Effector memory CD4-positive, alpha-beta T cell (primary cell): ENCODE measurements at places on chromosomes 6 and 20.

DNA sequence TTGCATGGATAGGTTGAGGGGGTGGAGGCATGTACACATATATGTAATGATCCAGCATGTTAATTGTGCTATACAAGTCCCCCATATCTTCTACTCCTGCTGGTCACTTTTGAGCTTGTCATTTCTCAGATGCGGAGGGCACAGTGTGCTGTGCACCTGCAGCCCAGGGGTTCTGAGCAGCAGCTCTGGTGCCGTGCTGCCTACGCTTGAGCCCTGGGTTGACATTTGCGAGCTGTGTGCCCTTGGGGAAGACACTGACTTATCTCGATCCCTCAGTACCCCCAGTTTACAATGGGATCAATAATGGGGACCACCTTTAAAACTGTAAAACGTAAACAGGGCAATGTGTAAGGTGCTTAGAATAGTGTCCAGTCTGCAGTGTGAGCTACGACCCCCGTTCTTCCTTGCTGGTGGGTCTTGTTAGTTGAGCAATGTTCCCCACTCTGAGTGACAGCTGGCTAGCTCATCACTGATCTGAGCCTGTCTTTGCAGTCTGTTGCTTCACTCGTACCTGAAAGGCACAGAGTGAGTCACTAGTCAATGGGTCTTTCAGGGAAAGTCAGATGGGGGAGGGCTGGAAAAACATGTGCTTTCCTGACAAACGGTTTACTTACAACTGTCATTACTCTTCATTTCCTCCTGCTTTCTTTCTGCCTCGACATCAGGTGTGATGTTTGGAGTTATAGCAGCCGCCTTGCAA is 91.7 kb downstream of the SLC2A10 start:
- no peak for DNase-seq

- no peak for DNase-seq
Measured at GRCh38 chr6:137412562-137412961, 81.6 kb downstream of the OLIG3 start.

DNA sequence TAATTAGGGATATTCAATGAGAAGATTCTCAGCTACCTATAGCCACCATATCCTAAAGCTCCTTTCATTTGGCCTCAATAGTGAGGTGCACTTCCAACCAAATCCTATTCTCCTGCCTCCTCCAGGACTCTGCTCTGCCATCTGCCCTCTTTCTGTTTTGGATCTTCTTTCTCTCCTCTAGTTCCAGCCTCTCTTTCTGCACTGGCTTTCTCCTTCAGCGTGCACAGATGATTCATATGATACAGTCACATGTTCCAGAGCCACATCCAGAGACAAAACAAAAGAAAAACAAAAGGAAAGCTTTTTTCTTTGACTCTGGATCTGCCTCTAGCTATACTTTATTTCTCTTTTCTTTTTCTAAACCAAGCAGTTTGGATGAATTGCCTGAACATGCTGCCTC is 531.9 kb upstream of the MAN1A1 start:
- no peak for DNase-seq

- no peak for DNase-seq
Measured at GRCh38 chr6:88865275-88865674, 98.1 kb downstream of the RNGTT start.

- DNase-seq: no peak
Measured at GRCh38 chr20:6730672-6731328, 36.7 kb upstream of the BMP2 start.

- DNase-seq: no peak
Measured at GRCh38 chr6:170270984-170271593, 19.8 kb downstream of the DLL1 start.

DNA sequence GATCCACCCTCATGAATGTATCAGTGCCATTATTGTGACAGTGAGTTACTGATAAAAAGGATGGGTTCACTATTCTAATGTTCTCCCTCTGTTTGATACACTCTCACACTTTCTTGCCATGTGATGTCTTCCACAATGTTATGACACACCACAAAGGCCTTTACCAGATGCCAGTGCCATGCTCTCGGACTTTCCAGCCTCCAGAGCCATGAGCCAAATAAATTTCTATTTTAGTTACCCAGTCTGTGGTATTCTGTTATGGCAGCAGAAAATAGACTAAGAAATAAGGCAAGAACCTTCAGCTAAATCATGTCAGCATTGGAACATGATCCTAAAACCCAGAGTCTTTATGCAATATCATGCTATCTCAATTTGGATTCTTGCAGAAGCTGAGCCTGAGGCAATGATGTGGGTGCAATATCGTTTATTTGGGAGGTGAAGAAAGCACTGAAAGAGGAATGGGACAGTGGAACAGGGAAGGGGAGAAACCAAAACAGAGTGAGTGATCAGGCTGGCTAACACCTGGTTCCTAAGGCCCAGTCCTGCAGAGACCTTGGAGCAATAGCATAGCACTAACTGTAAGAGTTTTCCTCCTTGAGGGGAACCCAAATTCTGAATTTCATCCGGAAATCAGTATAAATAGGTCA is 130.4 kb upstream of the LRFN2 start:
- DNase-seq: no peak

DNA sequence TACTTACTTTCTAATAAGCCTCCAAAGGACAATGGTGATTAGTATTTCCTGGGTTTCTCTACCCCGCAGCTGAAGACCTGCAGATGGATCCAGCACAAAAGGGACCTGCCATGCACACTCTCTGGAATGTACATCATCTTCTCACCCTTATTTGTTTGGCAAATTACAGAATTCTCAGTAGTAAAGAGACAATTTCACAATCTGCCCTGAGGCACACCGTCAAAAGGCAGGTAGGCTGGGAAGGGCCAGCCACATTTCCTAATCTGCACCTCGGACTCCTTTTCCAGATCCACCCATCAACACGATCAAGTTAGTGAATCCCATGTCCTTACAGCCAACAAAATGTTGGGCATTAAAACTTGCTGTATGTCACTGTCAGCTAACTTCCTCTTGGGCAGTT is 4.9 kb downstream of the OVOL2 start:
- no peak for DNase-seq

DNA sequence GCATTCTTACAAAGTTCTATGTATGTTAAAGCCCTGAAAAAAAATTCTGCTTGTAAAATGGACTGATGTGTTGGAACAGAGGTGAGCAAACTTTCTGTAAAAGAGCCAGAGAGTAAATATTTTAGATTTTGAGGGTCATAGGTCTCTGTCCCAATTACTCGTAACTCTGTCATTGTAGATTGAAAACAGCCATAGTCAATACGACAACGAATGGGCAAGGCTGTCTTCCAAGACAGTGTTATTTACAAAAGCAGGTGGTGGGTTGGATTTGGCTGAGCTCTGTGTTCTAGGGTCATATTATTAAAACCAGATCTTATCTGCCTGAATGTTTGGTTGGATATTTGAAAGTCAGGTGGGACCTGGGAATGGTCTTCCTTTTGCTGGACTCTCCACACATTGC is 135.2 kb downstream of the EYA2 start:
- DNase-seq: no peak

- DNase-seq: no peak
Measured at GRCh38 chr20:17077030-17077429, 149.8 kb upstream of the PCSK2 start.

DNA sequence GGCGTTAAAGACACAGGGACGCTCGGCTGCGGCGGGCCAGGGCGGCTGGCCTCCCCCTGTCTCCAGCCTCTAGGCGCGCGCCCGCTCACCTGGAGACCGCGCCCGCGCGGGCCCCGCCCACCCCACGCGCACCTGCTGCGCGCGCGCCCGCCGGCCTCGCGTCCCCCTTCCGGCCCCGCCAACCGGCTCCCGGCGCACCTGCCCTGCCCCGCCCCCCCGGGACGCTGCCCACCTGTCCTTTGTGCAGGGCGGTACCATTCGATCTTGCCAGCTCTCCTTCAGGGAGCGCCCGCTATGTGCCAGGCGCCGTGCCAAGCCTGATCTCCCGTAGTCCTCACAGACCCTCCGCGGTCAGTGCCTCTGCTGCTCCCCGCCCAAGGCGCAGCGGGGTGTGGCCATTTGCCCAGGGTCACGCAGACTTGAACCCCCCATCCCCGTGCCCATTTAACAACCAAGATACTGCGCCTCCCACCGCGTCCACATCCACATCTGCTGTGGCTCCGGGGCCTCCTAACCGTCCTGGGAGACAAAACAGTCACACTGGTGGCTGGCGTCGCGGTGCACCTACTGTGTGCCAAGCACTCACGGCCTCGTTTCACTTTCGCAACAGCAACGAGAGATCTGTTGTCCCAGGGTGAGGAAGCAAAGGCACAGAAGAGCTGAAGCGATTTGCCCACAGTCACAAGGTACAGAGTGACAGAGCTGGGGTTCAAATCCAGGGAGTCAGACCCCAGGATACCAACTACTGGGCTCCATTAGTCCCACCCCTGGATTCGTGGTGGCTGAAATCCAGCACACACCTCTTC is 48.1 kb downstream of the NOL4L start:
- DNase-seq: peak; percentile 55

DNA sequence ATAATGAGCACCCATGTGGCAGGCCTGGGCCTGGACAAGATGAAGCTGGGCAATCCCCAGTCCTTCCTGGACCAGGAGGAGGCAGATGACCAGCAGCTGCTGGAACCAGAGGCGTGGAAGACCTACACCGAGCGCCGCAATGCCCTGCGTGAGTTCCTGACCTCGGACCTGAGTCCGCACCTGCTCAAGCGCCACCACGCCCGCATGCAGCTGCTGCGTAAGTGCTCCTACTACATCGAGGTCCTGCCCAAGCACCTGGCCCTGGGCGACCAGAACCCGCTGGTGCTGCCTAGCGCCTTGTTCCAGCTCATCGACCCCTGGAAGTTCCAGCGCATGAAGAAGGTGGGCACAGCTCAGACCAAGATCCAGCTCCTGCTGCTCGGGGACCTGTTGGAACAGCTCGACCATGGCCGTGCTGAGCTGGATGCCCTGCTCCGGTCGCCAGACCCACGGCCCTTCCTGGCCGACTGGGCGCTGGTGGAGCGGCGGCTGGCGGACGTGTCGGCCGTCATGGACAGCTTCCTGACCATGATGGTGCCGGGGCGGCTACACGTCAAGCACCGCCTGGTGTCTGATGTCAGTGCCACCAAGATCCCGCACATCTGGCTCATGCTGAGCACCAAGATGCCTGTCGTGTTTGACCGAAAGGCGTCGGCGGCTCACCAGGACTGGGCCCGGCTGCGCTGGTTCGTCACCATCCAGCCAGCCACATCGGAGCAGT is 1.9 kb downstream of the FNDC11 start:
- no peak for DNase-seq
